Stimulated activated CD4-positive, alpha-beta T cell treated with anti-CD3 and anti-CD28 coated beads, Interleukin-1b, Interleukin-23, amount 100 ng/mL, for 1 hour (primary cell): ENCODE measurements at places on chromosomes 3 and 15.

DNA sequence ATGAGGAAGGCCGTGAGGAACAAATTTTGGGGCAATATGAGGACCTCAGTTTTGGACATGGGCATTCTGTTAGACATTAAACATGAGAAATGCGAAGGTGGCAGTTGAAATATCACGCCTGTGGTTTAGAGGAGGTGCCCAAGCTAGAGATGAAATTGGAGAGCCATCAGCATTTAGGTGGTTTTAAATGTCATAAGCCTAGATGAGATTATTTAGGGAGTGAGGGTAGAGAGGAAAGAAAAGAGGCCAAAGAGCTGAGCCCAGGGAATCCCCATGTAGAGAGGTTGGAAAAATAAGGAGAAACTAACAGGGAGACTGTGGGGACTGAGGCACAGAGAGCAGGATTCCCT is 14.9 kb downstream of the RTP1 start:
- no peak for DNase-seq

- DNase-seq = no peak
Measured at GRCh38 chr15:63274427-63274826, 3.0 kb upstream of the APH1B start.

GRCh38 chr15:29704950-29705597 is 117.2 kb downstream of the TJP1 start:
- no peak for DNase-seq

- DNase-seq = no peak
Measured at GRCh38 chr3:139639662-139640061, 38.1 kb downstream of the NMNAT3 start.

- DNase-seq = no peak
Measured at GRCh38 chr3:16788440-16789056, 96.2 kb upstream of the PLCL2 start.

GRCh38 chr3:15083252-15083651 is 15.7 kb downstream of the RBSN start:
- DNase-seq = no peak

DNA sequence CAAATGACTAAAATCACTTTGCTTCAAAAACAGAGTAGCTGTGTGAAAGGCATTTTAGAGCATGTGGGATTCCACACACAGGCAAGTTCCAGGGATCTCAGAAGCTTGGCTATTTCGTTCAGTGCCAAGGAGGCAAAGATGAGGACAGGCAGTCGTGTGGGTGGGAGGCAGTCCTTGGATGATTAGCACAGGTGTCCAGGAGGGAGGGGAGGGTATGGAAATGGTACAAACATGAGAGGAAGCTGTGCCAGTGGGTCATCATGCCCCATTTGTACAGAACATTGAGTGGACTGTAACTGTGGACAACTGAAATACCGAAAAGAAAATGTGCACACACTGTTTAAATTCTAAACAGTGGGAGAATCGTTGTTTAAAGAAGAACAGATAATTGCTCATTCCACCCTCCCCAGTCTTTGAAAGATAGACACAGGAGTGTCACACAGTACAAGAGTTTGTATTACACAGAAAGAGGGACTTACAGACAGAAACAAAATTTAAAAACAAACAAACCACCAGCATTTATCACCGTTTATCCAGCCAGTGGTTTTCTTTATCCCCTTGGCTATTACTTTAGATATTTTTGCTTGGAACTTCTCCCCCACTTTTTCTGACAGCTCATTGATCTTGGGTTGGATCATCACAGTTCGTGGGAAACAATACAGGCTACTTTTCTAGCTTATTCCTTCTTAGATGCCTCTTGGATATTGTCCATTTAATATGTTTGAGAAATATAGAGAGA is 122.9 kb downstream of the GREM1 start:
- no peak for DNase-seq

DNA sequence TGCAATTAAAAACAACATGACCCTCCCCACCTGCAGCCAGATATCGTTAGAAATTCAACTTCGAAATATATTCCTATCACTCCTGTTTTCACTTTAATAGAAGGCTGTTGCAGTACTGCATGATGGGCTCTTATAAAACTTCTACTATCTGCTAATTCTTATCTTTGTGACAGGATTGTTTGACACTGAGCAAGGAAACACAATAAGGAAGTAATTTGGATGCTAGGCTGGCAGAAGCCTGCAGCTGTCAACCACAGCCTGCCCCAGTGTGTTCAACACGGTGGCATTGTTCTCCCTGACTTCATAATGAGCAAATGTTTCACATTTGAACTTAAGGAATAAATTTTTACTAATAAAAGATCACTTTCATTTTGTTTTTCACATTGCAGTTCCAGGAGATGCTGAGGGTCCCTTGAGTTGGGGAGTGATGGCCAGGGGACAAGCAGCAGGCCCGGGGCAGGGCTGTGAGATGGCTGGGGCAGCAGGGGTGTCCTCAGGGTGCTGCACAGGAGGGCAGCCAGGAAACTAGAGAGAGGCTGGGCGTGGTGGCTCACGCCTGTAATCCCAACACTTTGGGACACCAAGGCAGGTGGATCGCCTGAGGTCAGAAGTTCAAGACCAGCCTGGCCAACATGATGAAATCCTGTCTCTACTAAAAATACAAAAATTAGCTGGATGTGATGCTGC is 64.8 kb upstream of the SEC61A1 start:
- DNase-seq = no peak

DNA sequence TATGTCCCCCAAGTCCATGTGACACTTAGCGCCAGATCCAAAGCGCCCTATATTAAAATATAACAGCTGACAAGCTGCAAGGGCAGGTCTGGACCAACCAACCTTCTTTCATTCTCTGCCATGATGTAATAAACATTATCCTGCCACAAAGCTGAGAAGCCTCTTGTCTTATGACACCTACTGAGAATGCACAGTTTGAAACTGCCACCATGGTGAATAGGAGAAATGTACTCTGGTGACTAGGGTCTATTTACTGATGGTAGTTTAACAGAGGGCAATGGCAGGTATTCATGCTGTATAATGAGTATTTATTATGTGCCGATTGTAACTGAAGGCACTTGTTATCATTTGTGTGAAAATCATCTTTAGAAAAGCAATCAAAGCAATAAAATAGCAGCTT is 634.0 kb downstream of the OTOL1 start:
- DNase-seq = no peak

- no peak for DNase-seq
Measured at GRCh38 chr3:78434801-78435200, 1333.0 kb downstream of the ROBO1 start.

GRCh38 chr3:130968221-130968620 is 58.4 kb downstream of the ASTE1 start:
- DNase-seq = no peak

DNA sequence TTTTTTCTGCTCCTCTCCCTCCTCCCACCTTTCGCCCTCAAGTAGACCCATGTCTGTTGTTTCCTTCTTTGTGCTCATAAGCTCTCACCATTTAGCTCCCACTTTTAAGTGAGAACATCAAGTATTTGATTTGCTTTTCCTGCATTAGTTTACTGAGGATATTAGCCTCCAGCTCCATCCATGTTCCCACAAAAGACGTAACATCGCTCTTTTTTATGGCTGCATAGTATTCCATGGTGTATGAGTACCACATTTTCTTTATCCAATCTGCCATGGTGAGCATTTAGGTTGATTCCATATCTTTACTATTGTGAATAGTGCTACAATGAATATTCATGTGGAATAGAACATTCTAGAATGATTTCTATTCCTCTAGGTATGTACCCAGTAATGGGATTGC is 178.6 kb downstream of the RYR3 start:
- no peak for DNase-seq

DNA sequence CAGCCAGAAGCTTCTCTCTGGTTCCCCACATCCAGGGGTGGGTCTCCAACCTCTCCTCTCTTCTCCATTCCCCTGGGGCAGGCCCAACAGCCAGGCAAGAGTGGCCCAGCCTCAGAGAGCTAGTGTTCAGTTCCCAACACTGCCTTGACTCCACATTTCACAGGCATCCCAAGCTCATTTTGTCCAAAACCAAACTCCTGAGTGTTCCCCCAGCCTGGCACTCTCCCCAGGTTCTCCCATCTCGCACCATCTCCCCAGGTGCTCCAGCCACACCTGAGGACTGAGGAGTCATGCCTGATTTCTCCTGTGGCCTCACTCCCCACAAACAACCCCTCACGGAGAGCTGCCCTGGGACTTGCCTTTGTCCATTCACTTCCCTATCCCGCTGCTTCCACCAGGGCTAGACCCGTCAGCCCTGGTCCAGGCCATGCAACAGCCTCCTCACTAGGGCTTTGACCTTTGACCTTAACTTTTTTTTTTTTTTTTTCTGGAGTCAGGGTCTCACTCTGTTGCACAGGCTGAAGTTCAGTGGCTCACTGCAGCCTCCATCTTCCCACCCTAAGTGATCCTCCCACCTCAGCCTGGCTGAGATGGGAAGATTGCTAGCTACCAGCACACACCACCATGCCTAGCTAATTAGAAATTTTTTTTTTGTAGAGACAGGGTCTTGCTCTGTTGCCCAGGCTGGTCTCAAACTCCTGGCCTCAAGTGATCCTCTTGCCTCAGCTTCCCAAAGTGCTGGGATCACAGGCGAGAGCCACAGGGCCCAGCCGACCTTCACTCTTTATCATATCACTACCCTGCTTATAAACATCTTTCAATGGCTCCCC is 3.9 kb upstream of the CSK start:
- no peak for DNase-seq

- no peak for DNase-seq
Measured at GRCh38 chr15:40006646-40007045, 32.3 kb downstream of the SRP14 start.

GRCh38 chr3:81864272-81864671 is 102.8 kb upstream of the GBE1 start:
- DNase-seq = no peak

GRCh38 chr3:179438841-179439240 is 12.4 kb downstream of the GNB4 start:
- no peak for DNase-seq

GRCh38 chr3:78571486-78571885 is 1196.3 kb downstream of the ROBO1 start:
- DNase-seq = no peak

DNA sequence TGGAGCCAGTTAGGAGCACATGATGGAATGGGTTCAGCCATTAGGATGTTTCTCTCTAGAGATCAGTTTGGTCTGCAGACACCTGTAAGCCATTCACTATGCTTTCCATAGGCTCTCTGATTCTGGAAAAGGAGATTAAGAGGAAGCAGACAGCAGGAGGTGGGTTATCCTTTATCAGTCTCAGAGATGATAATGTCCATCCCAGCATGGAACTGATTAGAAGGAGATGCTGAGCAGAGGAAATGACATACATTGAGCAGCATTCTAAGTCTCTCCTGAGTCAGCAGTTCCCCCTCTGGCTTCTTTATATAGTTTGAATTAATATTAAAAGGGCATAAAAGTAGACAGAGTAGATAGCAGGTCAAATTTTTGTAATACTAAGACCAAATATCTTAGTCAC is 591.1 kb downstream of the GBE1 start:
- DNase-seq = no peak

GRCh38 chr15:88658972-88659931 is 20.4 kb downstream of the ISG20 start:
- no peak for DNase-seq

- DNase-seq = no peak
Measured at GRCh38 chr3:152656972-152657355, 178.0 kb upstream of the P2RY1 start.

- no peak for DNase-seq
Measured at GRCh38 chr3:106809623-106810299, 567.5 kb upstream of the CCDC54 start.

DNA sequence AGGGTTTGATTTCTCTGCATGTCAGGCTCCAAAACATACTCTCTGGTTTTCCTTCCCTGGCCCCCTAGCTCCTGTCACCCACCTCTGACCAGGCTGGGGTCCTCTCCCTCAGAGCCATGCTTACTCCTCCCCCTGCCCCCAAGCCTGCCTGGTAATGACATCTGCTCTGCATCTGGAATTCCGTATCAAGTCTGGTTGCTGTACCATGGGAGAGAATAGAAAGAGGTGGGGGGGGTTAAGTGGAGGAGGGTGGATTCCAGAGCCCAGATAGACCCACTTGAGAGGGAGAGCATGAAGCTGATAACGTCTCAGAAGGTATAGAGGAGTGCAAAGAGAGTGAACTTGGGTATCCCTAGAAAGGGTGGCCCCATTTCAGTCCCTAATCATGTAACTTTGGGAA is 4.2 kb downstream of the IGDCC4 start:
- DNase-seq = no peak

- DNase-seq = no peak
Measured at GRCh38 chr3:121063628-121064027, 155.6 kb downstream of the STXBP5L start.

GRCh38 chr15:96332637-96333121 is 2.2 kb downstream of the NR2F2 start:
- no peak for DNase-seq

GRCh38 chr3:73291541-73291940 is 230.1 kb downstream of the EBLN2 start:
- no peak for DNase-seq

- DNase-seq = no peak
Measured at GRCh38 chr15:70172566-70173225, 75.0 kb upstream of the TLE3 start.

- no peak for DNase-seq
Measured at GRCh38 chr3:172536505-172536904, 13.3 kb upstream of the TNFSF10 start.

DNA sequence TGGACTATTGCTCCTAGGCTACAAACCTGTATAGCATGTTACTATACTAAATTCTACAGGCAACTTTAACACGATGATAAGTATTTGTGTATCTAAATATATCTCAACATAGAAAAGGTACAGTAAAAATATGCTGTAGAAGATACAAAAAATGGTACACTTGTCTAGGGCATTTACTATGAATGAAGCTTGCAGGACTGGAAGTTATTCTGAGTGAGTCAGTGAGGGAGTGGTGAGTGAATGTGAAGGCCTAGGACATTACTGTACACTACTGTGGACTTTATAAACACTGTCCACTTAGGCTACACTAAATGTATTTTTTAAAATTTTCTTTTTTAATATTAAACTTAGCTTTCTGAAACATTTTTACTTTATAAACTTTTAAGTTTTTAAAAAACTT is 140.5 kb upstream of the SGO1 start:
- DNase-seq = no peak

- DNase-seq = no peak
Measured at GRCh38 chr3:37862219-37862902, 681 bp downstream of the CTDSPL start.

GRCh38 chr3:100089812-100090668 is 24.3 kb downstream of the FILIP1L start:
- DNase-seq = no peak

DNA sequence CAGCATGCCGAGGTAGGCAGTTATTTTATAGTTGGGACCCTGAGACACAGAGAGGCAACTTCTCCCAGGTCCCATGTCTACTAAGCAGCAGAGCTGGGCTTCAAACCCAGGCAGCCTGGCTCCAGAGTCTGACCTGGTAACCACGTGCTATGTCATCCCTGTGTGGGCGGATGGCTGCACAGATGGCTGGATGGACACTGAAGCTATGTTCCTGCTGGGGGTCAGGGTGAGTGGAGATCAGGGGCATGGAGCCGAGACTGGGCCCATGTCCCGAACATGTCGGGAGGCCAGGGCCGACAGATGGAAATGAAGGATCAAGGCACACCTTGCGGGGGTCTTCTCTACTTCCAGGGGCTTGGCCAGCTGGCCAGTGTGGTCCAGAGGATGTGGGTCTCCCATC is 9.3 kb upstream of the FBLN2 start:
- no peak for DNase-seq

- no peak for DNase-seq
Measured at GRCh38 chr3:184409331-184409926, 29.6 kb downstream of the CHRD start.

GRCh38 chr3:120497336-120497735 is 46.5 kb upstream of the FSTL1 start:
- no peak for DNase-seq

- no peak for DNase-seq
Measured at GRCh38 chr3:126132751-126133511, 47.5 kb downstream of the ALDH1L1 start.
